Activated naive CD8-positive, alpha-beta T cell treated with anti-CD3 and anti-CD28 coated beads, Interleukin-2, amount 50 U/mL, for 16 hours (primary cell): ENCODE measurements at places on chromosomes 2 and 18.

DNA sequence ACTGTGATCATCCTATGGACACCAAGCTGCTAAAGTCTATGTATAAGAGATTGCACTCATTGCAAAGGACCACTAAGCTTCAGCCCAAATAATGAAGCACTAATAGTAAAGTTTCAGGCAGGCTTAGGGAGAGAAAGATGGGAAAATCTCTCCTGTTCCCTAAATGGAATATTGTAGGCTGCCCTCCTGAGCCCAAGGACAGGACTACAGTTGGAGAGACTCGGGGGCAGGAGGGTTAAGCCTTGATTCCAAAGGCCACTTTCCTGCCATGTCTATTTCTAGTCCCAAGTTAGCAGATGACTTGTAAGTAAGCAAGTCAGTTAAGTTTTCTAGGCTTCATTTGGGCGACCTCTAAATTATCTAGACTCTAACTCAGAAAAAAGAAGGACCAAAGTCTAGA is 9.0 kb downstream of the TMEM247 start:
- no peak for DNase-seq

DNA sequence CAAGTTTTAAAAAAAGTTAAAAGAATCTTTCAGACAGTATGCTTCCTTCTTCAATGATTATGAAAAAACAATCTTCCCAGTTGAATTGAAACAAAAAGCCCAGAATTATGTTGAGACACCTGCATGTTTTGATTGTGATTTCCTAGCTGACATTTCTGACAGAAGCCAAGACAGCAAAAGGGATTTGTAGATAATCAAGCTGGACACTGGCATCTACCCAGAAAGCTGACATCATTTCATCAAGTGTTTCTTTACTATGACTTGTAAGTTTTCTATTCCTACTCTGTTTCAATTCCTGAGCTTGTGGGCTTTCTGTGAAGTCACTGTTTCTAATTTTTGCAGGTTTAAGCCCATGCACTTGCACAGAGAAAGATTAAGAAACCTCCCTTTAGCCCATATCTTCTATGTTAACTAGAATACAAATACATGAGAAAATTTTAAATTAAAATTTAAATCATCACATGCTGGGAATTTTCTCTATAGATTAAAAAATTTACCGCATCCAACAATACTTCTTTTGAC is 82.9 kb upstream of the CCDC85A start:
- no peak for DNase-seq

- no peak for DNase-seq
Measured at GRCh38 chr2:151417650-151418049, 7.9 kb downstream of the RIF1 start.

GRCh38 chr18:76687304-76687962 is 134.9 kb upstream of the ZNF236 start:
- no peak for DNase-seq

- no peak for DNase-seq
Measured at GRCh38 chr18:6058941-6059340, 163.6 kb upstream of the TMEM200C start.

GRCh38 chr2:156005531-156005930 is 327.0 kb downstream of the NR4A2 start:
- DNase-seq: no peak

- DNase-seq: no peak
Measured at GRCh38 chr2:11621410-11621809, 48.6 kb downstream of the NTSR2 start.

- no peak for DNase-seq
Measured at GRCh38 chr2:203328760-203329540, 756 bp downstream of the ABI2 start.

DNA sequence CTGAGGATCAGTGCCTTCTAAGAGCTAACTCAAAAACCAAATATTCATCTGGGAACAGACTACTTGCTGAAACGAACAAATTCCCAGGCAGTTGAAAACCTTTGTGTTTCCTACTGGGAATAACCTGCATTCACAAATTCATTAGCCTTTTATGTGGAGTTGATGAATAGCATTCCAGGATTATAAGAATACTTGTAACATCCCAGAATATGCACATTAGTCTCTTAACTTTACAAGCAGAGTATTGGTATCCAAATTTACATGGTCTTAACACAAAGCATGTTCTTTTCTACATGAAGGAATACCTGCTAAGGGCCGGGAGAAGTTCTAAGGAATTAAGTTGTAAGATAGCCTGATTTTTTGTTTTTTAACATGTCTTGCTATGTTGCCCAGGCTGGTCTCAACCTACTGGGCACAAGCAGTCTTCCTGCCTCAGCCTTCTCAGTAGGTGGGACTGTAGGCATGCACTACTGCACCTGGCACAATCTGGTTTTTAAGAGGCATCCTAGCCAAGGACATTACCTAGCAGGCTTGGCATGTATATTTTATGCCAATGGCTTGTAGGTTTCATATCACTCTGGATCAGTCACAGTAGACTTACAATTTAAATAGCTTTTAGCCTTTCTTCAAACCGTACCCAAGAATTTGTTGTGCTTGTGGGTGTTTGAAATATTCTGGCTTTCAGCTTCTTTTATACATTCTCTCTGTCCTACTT is 50.7 kb downstream of the MGAT5 start:
- DNase-seq: no peak

GRCh38 chr2:44807201-44808025 is 134.1 kb upstream of the SIX3 start:
- DNase-seq: no peak

DNA sequence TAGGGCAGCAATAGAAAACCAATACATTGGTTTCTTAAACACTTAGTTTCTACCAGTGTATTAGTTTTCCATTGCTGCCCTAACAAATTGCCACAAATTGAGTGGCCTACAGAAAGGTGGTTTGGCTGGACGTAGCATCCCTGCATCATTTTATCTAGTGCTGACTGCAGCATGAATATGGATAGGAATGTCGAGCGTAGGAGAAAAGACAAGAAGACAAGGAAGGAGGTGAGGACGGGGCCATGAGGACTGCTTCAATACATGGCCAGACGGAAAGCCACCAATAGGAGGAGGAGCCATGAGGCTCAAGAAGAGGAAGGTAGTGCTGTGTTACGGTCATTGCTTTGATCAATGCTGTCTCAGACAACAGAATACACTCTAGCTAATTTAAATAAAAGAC is 154.5 kb upstream of the NDUFV2 start:
- no peak for DNase-seq

GRCh38 chr2:12081481-12082210 is 335.2 kb downstream of the LPIN1 start:
- DNase-seq: no peak
